ENCODE measurements at places on chromosomes 16 and 17. TPM values are rescaled to one million over a fixed set of nuclear protein-coding genes. Genes with fewer than 3 reads are reported as not detected.

TMEM94 gene
- 49.1 TPM for total RNA-seq

GALNS gene
- 47.3 TPM for total RNA-seq

SERPINF2 gene
- 1.2 TPM for total RNA-seq

CCT6B gene
- total RNA-seq, result 0.37 TPM

CDRT15L2 gene
- total RNA-seq, result not detected
